ENCODE measurements at places on chromosomes 11 and 22.

GRCh38 chr11:67379061-67380058 lies 6.0 kb upstream of the CLCF1 start:
- DNase-seq: peak; percentile 74

DNA sequence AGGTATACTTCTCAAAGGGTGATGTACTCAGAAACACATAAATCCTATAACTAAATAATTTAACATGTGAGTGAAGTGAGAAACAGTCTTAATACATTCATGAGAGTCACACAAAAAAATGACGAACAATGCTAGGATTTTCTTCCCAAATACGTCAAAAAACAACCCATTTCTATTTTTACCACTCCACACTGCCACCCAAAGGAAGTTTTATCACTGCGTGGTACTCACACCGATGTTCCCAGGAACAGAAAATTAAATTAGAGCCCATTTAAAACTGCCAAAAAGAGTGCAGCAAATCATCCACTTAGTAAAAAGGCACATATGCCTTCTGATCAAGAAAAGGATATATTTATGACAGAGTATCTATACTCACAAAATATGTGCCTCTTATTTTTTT lies 710.9 kb upstream of the FAT3 start:
- no peak for DNase-seq

DNA sequence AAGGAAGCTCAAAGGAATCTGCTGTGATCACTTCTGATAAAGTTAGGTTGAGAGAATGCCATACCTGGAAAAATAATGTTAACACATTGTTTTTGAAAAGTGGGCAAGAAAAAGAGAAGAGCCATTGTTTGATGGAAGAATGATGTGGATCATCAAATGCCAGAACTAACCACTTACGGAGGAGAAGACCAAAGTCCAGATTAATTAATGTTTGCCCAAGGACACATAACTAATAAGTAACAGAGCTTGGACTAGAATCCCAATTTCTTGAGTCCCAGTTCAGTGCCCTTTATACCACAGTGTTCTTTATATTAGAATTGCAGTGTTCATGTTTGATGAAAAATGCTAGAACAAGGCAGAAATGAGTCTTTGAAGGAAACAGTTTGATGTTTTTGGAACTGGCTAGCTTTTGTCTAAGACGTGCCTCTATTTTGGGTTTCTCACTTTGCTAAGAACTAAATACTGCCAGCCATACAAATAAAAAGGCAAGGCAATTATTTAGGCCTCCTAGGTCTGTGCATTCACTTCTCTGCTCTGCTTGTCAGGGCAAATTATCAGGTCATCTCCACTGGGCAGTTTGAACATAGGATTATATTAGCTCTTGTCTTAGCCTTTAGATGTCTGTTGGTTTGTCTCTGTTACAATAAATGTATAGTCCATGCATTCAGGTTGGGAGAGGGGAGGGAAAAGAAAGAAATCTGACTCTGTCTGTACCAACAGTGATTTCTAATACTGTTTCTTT lies 72.3 kb downstream of the TRIM44 start:
- DNase-seq: no peak

GRCh38 chr11:28535677-28536076 lies 427.5 kb downstream of the METTL15 start:
- DNase-seq: peak; percentile 87

DNA sequence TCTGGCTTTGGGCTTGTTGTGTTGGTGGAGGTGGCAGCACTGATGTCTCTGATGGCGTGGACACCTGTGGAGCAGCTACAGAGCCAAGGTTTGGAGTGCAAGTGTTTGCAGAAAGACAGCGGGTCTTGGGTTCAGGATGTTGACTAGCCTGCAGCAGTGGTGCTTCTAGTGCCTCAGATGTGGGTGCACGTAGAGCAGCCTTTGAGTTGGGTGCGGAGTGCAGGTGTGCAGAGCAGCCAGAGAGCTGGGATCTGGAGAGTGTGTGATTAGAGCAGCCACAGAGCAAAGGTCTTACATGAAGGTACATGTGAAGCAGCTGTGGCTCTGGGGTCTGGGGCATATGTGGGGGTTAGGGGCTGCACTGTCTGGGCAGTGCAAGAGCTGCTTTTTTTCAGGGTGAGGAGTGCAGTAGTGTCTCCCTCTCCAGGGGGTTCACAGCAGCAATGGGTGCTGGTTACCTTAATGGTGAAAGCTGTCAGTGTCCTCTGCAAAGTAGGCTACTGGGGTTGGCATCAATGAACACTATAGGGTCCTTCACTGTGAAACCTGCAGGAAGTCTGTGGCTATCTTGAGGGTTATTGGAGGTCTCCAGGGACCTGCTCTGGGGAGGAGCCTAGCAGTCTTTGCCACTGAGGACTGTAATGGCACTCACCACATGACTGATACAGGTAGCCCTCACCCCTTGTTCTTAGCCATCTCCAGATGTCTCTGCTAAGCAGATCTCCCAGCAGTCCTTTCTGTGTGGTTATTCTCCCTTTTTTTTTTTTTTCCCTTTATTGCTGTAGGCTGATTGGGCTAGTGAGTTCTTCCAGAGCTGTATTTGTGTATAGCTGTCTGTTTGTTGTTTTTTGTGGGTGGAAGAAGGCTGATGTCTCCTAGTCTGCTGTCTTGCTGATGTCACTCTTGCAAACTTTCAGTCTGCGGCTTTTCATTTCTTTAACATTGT lies 14.3 kb downstream of the BIRC2 start:
- no peak for DNase-seq

DNA sequence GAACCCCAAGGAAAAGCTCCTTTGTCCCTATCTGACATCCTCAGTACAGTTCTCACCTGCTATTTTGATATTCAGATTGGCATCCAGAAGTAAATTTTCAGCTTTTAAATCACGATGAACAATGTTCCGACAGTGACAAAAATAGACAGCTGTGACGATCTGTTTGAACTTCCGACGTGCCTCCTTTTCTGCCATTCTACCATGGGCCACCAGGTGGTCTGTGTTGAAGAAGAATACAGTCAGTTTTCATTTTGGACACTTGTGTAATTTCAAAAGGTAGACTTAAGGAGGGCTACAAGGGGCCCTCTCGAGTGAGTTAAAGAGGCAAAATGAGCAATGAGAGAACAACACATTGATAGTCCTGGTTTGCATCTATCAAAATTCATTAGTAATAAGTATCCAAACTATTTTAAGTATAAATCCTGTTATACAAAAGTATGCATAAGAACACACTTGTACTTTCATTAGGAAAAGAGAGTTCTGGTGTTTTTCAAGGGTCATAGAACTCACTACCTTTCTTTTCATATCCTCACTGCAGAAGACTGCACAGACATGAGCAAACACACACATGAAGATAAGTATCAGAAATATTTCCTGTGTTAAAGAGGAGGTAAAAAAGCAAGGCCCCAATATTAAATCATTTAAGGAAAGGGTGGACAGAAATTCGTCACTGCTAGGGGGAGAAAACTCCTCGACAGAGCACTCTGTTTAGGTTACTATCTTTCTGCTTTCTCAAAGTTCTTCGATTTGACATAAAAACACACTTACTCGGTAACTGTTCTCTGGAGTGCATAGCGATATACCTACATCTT lies 89.9 kb upstream of the APOA1 start:
- DNase-seq: peak; percentile 10

DNA sequence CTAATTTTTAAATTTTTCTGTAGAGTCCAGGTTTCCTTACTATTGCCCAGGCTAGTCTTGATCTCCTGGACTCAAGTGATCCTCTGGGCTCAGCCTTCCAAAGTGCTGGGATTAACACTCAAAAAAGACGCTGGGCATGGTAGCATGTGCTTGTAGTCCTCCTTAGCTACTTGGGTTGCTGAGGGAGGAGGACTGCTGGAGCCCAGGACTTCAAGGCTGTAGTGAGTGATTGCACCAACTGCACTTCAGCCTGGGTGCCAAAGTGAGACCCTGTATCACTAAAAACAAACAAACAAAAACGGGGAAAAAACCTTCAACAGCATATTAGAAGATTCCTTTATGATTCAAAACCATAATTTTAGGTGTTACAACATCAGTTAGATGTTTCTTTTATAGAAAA lies 44.6 kb downstream of the RSF1 start:
- no peak for DNase-seq

DNA sequence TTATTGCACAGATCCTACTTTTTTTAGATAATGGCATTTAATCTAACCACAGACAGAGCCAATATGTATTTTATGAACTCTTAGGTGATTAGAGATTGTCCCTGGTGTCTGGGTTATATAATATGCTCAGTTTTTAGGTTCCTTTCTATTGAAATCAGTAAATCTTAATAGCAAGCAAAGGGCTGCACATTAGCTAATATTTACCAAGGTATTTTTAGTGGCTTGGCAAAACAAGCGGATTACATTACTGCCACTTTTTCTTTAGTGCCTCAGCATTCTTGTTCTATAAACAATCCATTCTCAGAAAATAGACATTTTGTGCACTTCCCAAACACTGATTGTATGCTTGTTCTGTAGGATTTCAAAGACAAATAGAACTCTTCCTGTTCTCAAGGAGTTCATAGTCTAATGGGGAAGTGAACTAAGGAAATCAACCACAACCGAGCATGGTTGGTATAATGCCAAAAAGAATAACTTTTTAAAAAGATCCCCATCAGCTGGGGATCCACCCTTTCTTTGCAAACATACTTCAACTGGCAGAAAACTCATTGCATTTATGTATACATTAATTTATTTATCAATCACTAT lies 23.8 kb downstream of the KCNJ1 start:
- no peak for DNase-seq

- DNase-seq: peak; percentile 51
Measured at GRCh38 chr11:9219572-9219971, 45.6 kb downstream of the DENND5A start.

- DNase-seq: no peak
Measured at GRCh38 chr11:46331282-46331984, 15.8 kb upstream of the DGKZ start.

DNA sequence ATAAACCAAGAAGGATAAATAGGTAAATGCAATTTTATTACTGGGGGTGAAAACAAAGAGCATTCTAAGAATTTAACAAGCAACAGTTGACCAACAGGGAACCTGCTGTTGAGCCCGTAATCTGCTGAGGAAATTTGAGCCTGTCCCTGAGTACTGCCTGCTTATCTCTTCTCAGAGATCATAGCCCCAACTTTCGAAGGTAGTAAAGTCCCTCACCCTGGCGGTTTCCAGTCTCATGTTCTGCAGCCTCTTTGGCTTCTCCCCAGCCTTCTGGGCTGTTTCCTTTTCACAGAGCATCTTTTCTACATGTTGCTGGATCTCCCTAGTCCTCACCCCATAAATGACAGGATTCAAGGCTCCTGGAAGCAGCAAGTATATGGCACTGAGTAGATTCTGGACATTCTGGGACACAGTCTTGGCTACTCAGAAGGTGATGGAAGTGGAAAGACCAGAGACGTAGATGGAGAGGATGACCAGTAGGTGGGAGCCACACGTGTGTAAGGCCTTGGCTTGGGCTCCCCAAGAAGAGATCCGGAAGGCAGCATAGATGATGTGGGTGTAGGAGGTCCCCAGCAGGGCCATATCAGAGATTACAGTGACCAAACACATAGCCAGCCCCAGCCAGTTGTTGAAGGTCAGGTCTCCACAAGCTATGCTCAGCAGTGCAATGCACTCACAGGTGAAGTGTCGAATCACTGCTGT lies 51.6 kb downstream of the RRM1 start:
- DNase-seq: no peak

DNA sequence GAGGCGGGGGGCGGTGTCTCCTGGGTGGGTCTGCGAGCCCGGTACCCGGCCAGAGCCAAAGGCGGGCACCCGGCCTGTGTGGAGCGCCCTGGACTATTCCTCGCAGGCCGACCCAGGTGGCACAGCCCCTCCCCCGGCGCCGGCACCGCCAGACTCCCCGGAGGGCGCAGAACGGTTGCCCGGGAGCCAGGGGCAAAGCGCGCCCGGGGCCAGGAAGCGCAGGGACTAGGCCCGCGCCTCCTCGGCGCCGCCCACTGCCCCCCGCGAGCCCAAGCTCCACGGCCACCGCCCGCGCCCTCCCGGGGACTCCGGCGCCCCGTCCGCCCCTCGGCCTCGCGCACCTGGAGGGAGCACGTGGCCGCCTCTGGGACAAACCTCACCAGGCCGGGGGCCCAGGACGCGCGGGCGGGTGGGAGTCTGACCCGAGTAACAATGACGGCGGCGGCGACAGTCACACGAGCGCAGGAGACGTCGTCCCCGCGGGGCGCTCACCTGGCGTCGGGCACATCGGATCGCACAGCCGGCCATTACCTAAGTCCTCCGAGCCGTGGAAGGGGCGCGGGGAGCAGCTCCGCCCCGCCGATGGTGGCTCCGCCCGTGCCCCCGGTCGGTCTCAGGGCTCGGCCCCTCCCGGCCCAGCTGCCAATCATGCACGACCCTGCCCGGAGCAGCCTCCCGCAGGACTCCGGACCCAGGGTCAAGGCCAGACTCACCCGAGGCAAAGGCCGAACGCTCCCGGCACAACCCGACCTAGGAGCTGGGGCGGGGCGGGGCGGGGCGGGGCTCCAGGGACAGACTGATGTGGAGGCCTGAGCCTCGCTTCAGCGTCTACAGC lies 7.4 kb downstream of the PLXNB2 start:
- no peak for DNase-seq

- DNase-seq: no peak
Measured at GRCh38 chr22:32076761-32077084, 33.7 kb downstream of the SLC5A1 start.

DNA sequence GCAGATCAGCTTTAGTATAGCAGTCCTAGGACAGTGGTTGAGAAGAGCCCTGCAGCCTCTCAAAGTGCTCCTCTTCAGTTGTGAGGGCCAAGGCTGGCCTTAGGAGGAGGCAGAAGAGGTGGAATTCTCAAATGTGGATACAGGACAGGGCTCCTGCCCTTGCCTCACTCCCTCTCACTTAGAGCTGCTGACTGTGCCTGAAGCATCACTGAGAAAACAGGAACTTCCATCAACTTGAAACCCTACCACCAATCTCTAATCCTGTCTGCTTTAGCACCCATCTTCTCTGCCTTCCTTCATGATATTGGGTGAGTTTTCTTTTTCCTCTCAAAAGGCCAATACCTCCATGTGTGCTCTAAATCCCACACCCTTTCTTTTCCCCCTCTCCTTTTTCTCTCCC lies 14.4 kb upstream of the UCP3 start:
- no peak for DNase-seq

Measured in epithelial cell of esophagus (primary cell).